ENCODE measurements at places on chromosomes 6 and 20.

- no peak for DNase-seq
Measured at GRCh38 chr6:75363304-75363703, 78.7 kb upstream of the TMEM30A start.

- no peak for DNase-seq
Measured at GRCh38 chr20:22768266-22769178, 184.2 kb upstream of the FOXA2 start.

DNA sequence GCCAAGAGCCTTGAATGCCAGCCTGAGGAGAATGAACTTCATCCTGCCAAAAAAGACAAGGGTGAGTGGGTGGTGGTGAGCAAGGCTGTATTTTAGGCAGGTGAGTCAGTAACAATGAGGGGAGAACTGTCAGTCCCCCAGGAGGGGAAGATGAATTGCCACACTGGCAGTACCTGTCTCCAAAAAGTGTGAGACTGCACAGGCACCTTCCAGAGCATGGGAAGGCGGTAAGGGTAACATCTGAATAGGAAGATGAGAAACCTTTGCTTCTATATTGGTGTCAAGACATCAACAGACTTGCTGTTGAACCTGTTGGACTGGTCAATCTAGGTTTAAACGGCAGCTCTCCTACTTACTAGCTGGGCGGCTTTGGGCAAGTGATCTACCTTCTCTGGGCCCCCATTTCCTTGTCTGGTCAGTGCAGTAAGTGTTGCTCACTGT is 30.9 kb downstream of the STK35 start:
- DNase-seq, result no peak

DNA sequence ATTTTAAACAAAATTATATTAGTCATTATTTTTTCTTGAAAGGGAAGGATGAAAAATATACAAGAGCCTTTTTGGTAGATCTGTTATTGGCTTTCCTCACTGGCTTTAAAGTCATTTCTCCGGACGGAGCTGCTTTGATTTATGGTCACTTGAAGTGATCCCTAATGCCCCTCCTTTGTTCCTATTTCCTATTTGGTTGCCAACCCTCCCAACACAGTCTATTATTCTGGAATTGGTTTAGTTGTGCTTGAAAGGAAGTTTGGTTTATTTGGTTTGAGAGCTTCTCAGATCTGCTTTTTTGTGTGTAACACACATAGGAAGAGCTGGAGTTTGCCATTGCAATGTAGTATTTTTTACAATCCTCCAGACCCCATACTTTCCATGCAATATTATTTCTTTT is 347.9 kb downstream of the RFPL4B start:
- no peak for DNase-seq

- DNase-seq, result no peak
Measured at GRCh38 chr20:37291724-37292126, 2.3 kb downstream of the MANBAL start.

DNA sequence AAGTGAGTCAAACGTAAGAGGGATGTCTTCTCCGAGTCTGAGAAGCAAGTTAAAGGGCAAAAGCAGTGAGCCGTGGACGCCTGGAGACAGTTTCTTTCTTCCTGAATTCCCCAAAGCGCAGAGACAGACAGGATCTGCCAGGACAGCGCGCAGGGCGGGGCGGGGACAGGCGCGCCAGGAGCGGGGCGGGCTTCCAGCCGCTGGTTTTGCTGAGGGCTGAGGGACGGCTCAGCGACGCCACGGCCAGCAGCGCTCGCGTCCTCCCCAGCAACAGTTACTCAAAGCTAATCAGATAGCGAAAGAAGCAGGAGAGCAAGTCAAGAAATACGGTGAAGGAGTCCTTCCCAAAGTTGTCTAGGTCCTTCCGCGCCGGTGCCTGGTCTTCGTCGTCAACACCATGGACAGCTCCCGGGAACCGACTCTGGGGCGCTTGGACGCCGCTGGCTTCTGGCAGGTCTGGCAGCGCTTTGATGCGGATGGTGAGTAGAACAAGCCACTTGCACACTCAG is at the start of gene SCGN:
Gene SCGN (plus strand): TSS at position 209 of the 509 bp plus-strand sequence. CDS start 189 bp downstream, at position 398.
- no peak for DNase-seq

- no peak for DNase-seq
Measured at GRCh38 chr6:10721850-10722569, 860 bp upstream of the TMEM14C start.

DNA sequence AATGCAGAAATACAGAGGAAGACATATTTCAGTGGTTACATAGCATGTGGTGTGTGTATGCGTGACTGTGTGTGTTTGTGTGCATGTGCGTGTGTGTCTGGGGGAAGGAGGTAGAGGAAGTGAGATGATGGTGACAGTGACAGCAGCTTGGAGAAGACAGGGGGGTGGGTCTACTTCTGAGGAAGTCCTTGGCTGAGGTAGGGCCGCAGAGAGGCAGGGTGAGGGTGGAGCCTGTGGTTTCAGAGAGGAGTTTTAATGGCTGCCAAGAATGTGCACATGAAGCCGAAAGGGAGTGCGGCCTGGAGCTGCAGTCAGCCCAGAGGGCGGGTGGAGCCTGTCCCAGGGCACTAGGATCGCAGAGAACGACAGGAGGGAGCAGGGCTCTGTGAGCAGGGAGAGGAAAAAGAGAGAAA is 22.7 kb upstream of the RNF24 start:
- DNase-seq, result peak; percentile 58

GRCh38 chr6:102820098-102820497 is 1426.6 kb downstream of the GRIK2 start:
- DNase-seq, result no peak

DNA sequence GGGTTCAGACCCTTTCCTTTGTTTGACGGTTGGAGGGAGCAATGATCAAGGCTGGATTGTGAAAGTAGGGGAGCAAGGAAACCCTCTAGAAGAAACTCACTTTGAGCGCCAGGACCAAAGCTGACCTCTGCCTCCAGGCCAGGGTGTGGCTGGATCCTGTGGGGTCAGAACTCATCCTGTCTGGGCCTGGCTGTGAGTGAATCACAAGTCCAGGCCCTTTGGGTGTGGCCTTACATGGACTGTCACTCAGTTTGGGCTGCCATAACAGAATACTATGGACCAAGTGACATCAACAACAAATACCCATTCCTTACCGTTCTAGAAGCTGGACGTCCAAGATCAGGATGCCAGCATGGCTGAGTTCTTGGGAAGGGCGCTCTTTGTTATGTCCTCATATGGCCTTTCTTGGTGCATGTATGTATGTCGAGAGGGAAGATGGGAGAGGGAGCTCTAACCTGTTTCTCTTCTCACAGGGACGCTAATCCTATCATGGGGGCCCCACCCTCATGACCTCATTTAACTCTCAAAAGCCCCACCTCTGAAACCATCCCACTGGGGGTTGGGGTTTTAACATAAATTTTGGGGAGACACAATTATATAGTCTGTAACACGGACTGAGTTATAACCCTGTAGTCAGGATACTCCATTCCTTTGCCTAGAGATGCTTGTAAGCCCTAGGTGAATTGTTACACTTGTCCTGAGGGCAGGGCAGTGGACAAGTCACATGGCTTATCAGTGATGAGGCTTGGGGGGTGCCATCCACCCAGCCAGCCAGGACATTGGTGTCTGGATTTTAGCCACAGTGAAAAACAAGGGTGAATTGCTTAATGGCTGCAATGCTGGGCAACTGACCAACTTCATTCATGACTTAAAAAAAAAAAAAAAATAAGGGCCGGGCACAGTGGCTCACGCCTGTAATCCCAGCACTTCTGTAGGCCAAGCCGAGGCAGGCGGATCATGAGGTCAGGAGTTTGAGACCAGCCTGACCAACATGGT is 80.0 kb downstream of the TRMT11 start:
- no peak for DNase-seq

GRCh38 chr20:14634665-14635064 is 297.3 kb upstream of the FLRT3 start:
- no peak for DNase-seq

GRCh38 chr6:128630213-128630612 is 109.8 kb upstream of the PTPRK start:
- no peak for DNase-seq

DNA sequence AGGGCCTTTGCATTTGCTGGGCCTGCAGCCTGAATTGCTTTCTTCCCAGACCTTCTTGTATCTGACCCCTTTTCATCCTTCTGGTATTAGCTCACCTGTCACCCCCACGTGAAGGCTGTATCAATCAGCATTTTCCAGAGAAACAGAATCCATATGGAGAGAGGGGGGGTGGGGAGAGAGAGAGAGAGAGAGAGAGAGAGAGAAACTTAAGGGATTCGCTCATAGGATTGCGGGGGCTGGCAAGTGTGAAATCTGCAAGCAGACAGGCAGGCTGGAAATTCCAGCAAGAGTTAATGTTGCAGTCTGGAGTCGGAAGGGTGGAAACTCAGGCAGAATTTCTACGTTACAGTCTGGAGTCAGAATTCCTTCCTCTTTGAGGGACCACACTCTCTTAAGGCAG is 410.7 kb upstream of the SULF2 start:
- DNase-seq, result no peak

DNA sequence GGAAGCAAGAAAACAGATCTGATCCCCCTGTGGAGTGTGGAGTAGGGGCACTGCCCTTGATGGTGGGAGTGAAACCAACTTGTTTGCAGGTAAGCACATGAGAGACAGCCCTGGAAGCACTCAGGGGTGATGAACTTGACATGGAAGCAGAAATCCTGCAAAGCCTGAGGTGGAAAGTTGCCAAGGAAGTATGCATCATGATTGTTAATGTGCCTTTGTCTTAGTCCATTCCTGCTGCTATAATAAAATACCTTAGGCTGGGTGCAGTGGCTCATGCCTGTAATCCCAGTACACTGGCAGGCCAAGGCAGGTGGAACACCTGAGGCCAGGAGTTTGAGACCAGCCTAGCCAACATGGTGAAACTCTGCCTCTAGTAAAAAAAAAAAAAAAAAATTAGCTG is 40.2 kb upstream of the IFNGR1 start:
- DNase-seq, result no peak

- DNase-seq, result no peak
Measured at GRCh38 chr6:147944122-147944521, 398.5 kb upstream of the SASH1 start.

DNA sequence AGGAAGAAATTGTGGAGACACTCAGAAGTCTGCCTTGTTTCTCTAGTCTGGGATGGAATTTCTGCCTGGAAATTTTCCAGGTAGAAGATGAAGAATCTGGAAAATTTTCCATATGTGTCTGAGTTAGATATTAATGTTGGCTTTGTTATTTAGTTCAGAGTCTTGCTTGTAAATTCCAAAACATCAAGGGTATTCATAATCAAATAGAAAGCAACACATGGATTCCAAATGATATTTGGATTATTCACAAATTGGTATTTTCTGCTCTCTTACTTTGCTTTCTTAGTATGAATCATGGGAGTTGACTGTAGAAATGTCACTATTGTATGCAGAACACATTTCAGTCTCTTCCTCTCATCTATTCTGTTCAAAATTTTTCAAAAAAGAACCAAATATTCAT is 116.0 kb downstream of the GRIK2 start:
- DNase-seq, result no peak

- DNase-seq, result no peak
Measured at GRCh38 chr20:7327810-7328209, 560.3 kb downstream of the BMP2 start.

DNA sequence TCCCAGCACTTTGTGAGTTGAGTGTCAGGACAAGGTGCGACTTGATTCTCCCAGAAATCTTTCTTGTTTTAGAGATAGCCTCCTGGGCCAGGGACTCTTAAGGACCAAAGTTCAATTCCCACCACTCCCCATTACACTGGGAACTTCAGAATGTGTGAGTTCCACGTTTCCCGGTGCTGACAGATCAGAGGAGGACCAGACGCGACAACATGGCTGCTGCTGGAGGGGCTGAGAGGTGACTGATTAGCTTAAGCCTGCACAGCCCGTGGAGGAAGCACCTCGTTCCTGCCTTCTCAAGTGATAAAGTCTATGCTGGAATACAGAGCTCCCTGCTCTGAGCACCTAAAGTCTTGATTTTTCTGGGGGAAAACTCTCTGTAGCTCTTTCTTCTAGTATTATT is 175.2 kb upstream of the FERMT1 start:
- no peak for DNase-seq

DNA sequence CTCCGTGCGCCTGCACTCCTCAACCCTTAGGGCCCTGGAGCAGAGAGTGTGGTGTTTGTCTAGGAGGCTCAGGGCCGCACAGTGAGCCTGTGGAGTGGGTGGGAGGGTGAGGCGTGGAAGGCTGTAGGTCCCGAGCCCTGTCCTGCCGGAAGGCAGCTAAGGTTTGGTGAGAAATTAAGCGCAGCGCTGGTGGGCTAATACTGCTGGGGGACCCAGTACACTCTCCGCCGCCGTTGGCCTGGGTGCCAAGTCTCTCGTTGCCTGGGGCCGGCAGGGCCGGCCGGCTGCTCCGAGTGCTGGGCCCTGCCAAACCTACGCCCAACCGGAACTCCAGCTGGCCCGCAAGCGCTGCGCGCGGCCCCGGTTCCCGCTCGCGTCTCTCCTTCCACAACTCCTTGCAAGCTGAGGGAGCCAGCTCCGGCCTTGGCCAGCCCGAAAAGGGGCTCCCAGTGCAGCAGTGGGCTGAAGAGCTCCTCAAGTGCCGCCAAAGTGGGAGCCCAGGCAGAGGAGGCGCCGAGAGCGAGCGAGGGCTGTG is 40.4 kb upstream of the MCUR1 start:
- DNase-seq, result no peak
